ENCODE measurements at places on chromosomes 12 and 14.

DNA sequence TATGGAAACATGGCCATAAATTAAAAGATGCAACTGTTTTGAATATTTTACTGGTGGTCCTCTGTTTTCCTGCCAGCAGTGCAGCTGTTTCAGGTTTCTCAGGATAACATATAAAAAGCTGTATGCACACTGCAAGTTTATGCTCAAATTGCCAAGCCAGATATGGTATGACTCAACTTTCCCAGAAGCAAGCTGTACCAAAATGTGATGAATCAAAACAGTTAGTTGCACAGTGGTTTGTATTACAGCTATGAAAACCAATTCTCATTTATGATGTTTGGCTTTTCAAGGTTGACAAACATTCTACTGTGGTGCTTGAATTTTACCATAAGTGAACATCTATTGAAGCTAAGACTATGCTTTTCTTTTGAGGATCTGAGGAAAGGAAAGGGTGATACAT is 15.5 kb downstream of the TRMT5 start:
- no peak for DNase-seq
- H3K4me1 ChIP-seq = no peaks in the 10 kb centered on the region
- no peak overlapping the region for H3K27ac ChIP-seq
- H3K27me3 ChIP-seq = no peaks in the 10 kb centered on the region
- no peaks in the 10 kb centered on the region for H3K36me3 ChIP-seq

DNA sequence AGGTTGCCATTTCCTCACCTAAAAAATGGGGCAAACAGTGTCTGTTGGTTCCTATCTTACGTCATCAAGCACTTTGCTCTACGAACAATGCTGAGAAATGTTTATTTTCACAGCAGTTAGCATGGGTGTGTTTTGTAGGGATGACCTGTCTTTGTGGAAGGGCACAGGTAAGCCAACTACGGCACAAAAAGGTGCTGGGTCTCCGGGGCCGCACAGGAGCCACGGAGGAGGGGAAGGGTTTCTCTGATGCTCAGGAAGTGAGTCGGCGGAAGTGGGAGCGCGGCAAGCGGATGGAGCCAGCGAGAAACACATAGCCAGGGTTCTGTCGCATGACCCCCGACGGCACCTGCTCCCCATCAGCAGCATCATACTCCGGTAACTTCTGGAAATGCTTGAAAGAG is 65.6 kb upstream of the TCL1B start:
- no peaks in the 10 kb centered on the region for H3K4me1 ChIP-seq
- no peak overlapping the region for H3K27ac ChIP-seq
- no peaks in the 10 kb centered on the region for H3K27me3 ChIP-seq
- H3K4me3 ChIP-seq = no peak overlapping the region
- no peaks in the 10 kb centered on the region for H3K36me3 ChIP-seq

- DNase-seq = no peak
- no peaks in the 10 kb centered on the region for H3K4me1 ChIP-seq
- H3K27ac ChIP-seq = no peak overlapping the region
- H3K4me3 ChIP-seq = no peak overlapping the region
- H3K27me3 ChIP-seq = no peaks in the 10 kb centered on the region
- H3K36me3 ChIP-seq = no peaks in the 10 kb centered on the region
Observed at GRCh38 chr14:47935332-47935731, 259.9 kb upstream of the MDGA2 start.

DNA sequence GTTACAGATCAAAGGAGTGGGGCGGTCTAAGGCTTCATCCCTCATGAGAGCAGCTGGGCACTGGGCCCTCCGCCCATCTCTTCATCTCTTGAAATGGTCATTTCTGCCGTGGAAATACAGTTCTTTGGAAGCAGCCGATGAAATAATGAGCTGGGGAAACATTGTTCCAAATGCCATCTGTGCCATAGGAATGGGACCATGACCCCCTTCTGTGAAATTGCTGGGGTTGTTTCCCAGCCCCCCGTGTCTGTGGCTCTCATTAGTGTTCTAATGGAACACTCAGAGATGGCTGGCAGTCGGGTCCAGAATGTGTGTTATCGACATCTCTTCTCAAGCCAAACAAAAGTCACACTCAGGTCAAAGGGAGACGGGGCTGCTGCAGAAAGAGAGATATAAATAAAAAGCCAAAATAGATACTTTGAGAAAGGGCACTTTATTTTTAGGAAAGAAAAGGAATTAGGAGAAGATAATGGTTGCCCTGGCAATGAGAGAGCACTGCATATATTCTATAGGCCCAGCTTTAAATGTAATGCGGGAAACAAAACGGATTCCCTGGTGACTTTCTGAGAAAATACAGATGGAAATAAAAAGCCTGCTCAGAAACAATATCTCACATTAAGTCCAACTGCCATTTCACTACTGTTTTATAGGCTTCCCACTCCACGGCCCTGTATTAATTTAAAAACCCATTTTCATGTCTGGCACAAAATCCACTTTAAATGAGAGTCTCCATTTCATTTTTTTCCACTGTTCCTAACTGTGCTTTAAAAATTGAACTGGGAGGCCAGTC is 107.1 kb downstream of the TTC8 start:
- H3K4me1 ChIP-seq = no peaks in the 10 kb centered on the region
- H3K27ac ChIP-seq = no peak overlapping the region
- DNase-seq = no peak
- H3K4me3 ChIP-seq = no peak overlapping the region
- H3K27me3 ChIP-seq = no peaks in the 10 kb centered on the region

DNA sequence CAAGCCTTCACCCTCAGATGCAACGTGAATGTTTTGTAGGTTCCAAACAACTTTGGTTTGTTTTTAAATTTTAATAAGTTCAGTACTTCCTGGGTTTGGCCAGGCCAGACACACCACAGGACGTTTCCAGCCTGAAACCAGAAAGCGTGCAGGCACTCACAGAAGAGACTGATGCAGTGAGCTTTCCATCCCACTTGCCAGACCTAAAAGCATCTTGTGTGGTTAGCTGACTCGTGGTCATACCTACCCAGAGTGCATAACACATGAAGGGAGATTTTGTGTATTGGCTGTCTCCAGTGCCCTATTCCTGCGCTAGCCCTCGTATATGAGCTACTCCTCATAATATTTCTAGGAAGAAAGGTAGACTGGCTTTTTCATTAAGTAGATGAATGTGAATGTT is 297.3 kb upstream of the FAR2 start:
- H3K36me3 ChIP-seq = no peaks in the 10 kb centered on the region
- H3K27ac ChIP-seq = no peak overlapping the region
- H3K4me3 ChIP-seq = no peak overlapping the region
- H3K4me1 ChIP-seq = no peaks in the 10 kb centered on the region
- DNase-seq = no peak

- H3K4me3 ChIP-seq = no peak overlapping the region
- H3K4me1 ChIP-seq = no peaks in the 10 kb centered on the region
- no peaks in the 10 kb centered on the region for H3K27me3 ChIP-seq
- DNase-seq = no peak
Observed at GRCh38 chr14:68393259-68393658, 399.6 kb downstream of the ZFP36L1 start.

GRCh38 chr14:56324454-56324853 is 206.2 kb downstream of the PELI2 start:
- H3K4me1 ChIP-seq = no peaks in the 10 kb centered on the region
- no peak for DNase-seq

DNA sequence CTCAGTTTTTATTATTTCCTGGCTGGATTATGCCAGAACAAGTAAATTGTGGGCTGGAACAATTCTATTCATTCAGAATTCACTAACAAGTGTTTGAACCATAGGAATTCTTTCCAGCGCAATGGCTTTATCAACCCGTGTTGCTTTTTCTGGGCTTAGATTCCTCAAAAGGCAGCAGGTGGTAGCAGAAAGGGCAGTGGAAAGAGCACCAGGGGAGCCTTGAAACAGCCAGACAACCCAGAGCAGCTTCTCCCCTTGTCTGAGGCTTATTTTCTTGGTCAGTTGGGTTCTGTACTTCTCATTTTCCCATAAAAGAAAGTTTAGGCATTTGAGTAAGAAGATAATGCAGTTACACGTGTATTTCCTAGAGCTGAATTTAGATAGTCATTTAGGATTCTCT is 130.7 kb downstream of the OTOGL start:
- H3K4me3 ChIP-seq = no peak overlapping the region
- H3K27ac ChIP-seq = no peak overlapping the region
- H3K27me3 ChIP-seq = no peaks in the 10 kb centered on the region
- no peaks in the 10 kb centered on the region for H3K4me1 ChIP-seq
- DNase-seq = no peak

DNA sequence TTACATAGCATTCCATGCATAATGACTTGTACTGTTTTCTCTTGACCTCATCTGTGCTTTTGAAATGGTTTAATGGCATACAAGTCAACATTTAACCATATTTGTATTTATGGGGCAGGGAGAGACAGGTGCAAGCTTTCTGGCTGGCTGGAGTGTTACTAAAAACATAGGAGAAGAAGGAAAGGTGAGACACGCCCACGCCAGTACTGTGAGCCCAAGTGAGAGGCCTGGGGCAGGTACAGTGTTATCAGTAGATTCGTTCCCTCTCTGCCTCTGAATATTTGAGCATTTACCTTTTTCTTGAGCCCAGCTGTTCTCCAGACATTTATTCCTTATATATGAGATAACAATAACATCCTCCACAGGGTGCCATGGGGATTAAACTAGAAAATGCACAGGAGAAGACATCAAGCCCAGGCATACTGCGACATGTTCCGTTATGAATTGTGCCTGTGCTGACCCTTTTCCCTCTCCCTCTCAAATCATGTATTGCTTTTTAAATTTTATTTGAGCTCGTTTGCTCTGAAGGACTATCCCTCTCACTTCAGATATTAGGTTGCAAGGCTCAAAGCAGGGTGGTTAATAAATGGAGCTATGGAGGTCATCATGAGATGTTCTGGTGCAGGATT is 34.6 kb upstream of the TUBA1C start:
- no peaks in the 10 kb centered on the region for H3K4me1 ChIP-seq
- H3K27ac ChIP-seq = no peak overlapping the region
- H3K36me3 ChIP-seq = no peaks in the 10 kb centered on the region
- H3K27me3 ChIP-seq = no peaks in the 10 kb centered on the region

- H3K4me3 ChIP-seq = no peak overlapping the region
- DNase-seq = no peak
- no peaks in the 10 kb centered on the region for H3K4me1 ChIP-seq
- H3K27me3 ChIP-seq = no peaks in the 10 kb centered on the region
Observed at GRCh38 chr12:3363608-3364007, 127.4 kb upstream of the PRMT8 start.

GRCh38 chr12:54306925-54307741 is 6.3 kb upstream of the NFE2 start:
- H3K4me3 ChIP-seq = no peak overlapping the region
- H3K27me3 ChIP-seq = no peaks in the 10 kb centered on the region
- H3K4me1 ChIP-seq = no peaks in the 10 kb centered on the region
- H3K27ac ChIP-seq = no peak overlapping the region
- DNase-seq = peak; percentile 20

GRCh38 chr14:22848351-22849164 is 12.2 kb downstream of the MMP14 start:
- H3K4me1 ChIP-seq = peaks cover 15% of the 10 kb centered on the region
- peaks cover 6% of the 10 kb centered on the region for H3K36me3 ChIP-seq
- peak overlapping the region; percentile 72 for H3K27ac ChIP-seq
- H3K4me3 ChIP-seq = no peak overlapping the region
- no peaks in the 10 kb centered on the region for H3K27me3 ChIP-seq

DNA sequence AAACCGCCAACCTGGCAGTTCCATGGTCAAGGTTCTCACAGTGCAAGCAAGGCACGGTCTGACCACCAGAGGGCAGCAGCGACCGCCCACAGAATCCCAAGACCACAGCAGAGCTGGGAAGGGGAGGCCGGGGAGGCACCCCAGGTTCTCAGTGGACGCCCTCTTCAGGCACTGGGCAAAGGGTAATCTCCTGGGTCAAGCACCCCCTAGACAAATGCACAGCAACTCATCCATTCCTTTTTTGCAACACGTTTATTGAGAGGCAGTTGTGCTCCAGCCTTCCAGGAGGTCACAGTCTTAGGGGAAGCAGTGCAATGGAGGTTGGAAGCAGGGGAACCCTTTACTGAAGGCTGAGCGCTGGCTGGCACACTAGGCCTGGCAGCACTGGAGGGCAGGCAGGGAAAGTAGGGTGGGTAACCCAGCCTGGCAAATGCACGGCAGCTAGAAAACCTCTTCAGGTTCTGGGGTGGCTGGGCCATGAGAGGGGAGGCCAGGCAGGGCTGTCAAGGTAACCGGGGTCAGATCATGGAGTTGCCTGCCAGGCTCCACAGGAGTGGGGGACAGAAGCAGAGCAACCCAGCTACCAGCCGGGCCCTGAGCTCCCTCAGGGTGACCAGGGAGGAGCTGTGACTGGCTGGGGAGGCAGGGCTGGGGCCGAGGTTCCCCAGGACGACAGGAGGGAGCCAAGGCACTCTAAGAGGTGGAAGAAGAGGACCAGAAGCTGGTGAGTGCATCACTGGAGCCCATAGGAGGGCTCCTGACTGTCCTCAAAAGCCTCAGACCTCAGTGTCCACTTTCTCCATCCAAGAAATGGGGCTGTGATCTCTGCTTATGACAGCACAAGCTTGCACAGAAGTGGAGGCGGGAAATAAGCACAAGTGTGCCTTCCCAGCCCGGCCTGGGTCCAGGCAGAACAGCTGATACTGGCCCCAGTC is 1.8 kb upstream of the RHOF start:
- peak overlapping the region; percentile 42 for H3K4me3 ChIP-seq
- H3K27me3 ChIP-seq = no peaks in the 10 kb centered on the region
- H3K36me3 ChIP-seq = no peaks in the 10 kb centered on the region
- peaks cover 43% of the 10 kb centered on the region for H3K4me1 ChIP-seq
- peak overlapping the region; percentile 98 for H3K27ac ChIP-seq

- no peaks in the 10 kb centered on the region for H3K27me3 ChIP-seq
- H3K27ac ChIP-seq = peak overlapping the region; percentile 44
- no peaks in the 10 kb centered on the region for H3K4me1 ChIP-seq
Observed at GRCh38 chr12:7994731-7995205, 37.7 kb upstream of the FOXJ2 start.

DNA sequence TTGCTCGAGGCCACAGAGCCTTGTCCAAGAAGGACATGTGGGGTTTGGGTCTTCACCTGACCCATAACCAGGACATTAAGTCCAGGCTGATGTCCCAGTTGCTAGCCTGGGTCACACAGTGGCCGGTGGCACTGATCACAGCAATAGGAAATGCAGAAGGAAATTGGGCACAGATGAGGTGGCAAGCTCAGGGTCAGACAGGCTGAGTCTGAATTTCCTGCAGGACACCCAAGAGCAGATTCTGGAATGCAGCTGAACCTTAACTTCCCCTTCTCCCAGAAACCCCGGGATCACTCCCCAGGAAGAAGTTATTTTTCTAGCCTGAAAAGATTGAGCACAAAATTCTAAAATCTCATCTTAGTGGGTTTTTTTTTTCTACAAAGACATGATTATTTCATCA is 199.9 kb downstream of the KSR2 start:
- H3K36me3 ChIP-seq = no peaks in the 10 kb centered on the region
- no peak for DNase-seq
- no peaks in the 10 kb centered on the region for H3K4me1 ChIP-seq
- no peak overlapping the region for H3K4me3 ChIP-seq
- no peak overlapping the region for H3K27ac ChIP-seq

- H3K36me3 ChIP-seq = no peaks in the 10 kb centered on the region
- peaks cover 17% of the 10 kb centered on the region for H3K4me1 ChIP-seq
Observed at GRCh38 chr14:69700575-69700974, 66.4 kb upstream of the SRSF5 start.

- H3K27me3 ChIP-seq = no peaks in the 10 kb centered on the region
- no peak for DNase-seq
- H3K27ac ChIP-seq = no peak overlapping the region
- H3K4me3 ChIP-seq = no peak overlapping the region
- H3K4me1 ChIP-seq = no peaks in the 10 kb centered on the region
- H3K36me3 ChIP-seq = no peaks in the 10 kb centered on the region
Observed at GRCh38 chr12:132582058-132582420, 28.3 kb downstream of the LRCOL1 start.

Data from prostate gland (tissue), 2 donors.